GM19239 (cell line): ENCODE measurements at places on chromosomes 4 and X.

DNA sequence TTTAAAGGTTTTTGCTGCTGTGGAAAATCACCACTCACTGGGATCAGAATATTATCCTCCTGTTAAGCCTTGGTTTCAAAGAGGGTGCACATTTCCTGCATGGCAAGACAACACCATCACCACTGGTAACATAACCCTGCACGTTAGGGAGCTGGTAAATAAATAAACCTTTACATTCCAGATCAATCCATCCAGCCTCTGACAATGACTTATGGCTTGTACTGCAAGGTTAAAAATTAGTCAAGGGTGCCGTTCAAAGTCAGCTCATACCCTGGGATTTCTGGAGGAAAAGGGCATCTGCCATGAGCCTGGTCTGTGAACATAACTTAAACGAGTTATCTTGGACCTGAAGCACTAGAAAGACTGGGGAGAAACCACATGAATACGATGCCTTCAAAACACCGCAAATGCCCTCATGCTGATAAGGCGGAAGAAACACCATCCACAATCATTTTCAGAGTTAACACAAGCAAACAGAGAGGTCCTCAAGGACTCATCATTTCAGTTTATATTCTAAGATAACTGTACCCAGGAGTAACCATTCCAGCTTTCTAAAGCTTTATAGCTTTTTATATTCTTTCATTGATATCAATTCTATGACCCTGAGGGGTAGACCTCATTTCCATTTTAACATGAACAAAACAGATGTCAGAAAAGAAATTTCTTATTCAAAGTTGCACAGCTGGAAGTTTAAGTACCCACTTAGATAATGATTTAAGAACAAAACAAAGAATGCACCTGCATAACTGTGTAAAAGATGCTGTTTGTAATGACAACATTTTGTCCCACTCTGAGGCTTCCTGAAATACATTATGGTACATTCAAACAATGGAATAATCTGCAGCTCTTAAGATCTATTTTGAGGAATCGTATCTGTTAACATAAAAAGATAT is 103.1 kb downstream of the NPNT start:
- no peak for DNase-seq

DNA sequence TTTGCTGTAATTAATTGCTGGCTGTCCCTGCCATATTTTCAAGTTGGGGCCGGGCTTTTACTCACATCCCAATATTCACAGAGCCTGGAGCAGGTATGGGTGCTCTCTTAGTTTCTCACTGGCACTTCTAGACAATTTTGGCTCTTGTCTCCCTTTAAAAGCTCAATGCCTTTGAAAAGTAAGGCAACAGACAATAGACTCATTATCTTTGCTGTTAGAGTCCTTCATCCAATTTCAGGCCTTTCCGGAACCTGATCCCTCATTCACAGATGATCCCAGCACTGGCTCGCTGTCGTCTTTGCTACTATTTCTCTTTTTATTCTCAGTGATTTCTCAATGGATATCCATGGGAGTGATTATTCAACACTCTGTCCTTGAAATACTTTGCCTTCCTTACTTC is 6.7 kb downstream of the ARSJ start:
- no peak for DNase-seq

- no peak for DNase-seq
These were observed 43.4 kb upstream of the OGT start for GRCh38 chrX:71489540-71489939.

DNA sequence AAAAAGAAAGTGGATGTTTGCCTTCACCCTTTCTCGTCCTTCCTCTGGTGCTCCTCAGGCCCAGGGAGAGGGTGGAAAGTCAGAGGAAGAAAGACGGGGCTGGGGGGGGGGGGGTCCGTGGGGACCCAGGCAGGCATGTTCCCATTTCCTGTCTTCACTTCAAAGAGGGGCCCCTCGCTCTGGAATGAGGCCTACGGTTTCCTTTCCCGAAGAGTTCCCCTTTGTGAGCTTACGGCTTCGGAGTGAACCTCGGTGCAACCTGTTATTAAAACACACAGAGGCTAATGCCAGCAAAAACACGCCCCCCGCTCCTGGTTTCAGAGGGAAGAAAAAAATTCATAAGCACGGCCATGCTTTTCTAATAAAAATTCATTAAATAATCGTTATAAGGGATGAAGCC is 40.1 kb downstream of the SHOX start:
- DNase-seq = no peak

GRCh38 chr4:5701971-5702370 is 6.4 kb downstream of the EVC2 start:
- DNase-seq = no peak

DNA sequence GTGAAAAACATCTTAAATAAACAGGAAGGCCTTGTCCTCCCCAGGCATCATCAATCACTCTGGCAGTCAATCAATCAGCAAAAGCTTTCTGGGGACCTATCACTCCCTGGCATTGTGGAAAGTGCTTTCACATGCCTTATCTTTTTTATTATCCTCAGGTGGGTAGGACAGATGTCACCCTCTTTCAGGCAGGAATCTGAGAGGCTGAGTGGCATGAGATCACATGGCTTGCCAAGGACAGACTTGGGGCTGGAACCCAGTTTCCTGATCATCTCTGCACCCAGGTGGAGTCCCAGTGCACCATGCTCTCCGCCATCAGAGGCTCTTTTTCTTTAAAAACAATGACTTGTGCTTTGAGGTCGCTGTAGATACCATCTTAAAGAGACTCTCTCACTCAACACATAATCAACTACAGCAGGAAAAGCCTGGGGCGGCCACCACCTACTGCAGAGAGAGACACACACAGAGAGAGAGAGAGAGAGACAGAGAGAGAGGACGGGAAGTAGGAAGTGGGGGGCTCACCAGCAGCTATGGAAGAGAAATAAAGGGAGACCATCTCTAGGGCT is 282.7 kb downstream of the PTTG2 start:
- DNase-seq = no peak

DNA sequence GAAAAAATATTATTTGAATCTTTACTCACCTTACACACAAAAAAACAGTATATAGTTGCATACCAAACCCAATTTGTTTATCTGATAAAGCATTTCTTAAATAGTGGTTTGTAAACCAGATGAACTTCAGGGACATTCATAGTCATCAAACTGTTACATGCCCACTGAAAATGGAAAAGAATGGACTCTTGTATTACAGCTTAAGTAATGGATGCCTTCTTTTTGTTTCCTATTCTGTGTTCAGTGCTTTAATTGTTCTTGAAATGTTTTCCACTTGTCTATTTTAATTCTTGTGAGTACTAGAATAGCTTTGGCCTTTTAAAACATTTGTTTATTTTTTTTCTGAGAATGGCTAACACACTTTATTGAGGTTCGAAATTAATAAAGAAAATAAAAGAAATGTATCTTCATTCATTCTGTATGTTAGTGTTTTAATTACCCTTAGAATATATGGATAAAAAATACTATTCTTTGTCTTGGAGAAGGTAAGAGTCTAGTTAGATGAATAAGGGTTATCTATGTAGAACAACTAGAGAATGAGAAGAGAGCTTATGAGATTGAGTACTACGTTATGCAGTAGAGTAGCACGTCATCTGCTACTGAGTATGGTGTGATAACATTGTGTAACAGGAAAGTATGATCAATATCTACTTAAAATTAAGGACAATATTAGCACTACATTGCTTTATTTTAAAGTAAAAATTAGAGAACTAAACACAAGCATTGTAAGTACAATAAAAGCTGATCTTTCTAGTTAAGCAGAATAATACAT is 9.9 kb downstream of the CPEB2 start:
- DNase-seq = no peak

GRCh38 chrX:134172588-134173259 is 64.3 kb upstream of the CCDC160 start:
- no peak for DNase-seq

GRCh38 chr4:76784237-76784636 is 113.7 kb downstream of the SOWAHB start:
- no peak for DNase-seq

- DNase-seq = no peak
These were observed 22.5 kb upstream of the MYOZ2 start for GRCh38 chr4:119113033-119113655.

- no peak for DNase-seq
These were observed 98.9 kb upstream of the PDLIM3 start for GRCh38 chr4:185634066-185634652.

DNA sequence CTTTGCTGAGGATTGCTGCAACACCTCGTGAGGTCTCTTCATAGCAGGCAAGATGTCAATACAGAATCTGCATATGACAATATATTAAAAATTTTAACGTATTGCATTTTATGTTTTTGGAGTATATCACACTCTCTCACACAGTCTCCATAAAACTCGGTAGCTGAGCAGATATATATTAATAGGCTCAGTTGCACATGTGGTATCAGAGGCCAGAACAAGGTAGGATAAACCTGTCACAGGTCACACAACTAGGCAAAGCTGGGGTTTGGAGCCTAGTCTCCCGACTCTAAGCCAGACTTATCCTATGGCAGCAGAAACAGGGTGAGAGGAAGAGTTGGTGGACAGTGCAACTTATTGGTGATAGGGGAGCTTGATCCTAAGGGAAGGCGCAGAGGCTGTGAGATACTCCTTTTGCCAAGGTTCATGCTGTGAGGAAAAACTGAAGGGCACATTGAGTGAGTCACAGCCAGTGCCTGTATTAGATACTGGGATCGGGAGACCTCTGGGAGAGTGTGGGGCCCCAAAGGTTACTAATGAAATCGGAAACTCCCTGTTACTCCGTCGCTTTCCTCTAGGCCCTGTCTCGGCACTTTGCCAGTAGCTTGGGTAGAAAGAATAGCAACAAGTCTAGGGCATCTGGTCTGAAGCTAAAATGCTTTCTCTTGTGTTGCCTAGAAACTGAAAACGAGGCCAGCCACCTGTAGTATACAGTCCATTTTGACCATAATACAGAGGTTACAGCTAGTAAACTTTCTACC is 195.7 kb downstream of the ARHGAP10 start:
- DNase-seq = no peak

DNA sequence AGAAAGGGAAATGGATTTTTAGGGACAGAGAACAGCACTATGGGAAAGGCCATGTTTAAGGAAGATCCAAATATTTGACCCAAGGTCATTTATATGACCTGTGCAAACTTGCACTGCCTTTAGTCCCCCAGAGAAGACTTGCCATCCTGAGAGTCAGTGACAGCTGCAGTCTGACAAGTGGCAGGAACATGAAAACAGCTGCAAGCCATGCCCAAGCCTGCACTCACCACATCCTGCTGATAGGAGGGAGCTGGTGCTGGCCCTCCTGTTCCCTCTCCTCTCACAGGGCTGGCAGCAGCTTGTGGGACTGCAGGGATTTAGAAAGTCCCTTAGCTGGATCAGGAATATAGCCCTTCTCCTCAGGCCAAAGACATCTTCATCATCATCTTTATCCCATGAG is 187.7 kb downstream of the RAP1GDS1 start:
- no peak for DNase-seq

DNA sequence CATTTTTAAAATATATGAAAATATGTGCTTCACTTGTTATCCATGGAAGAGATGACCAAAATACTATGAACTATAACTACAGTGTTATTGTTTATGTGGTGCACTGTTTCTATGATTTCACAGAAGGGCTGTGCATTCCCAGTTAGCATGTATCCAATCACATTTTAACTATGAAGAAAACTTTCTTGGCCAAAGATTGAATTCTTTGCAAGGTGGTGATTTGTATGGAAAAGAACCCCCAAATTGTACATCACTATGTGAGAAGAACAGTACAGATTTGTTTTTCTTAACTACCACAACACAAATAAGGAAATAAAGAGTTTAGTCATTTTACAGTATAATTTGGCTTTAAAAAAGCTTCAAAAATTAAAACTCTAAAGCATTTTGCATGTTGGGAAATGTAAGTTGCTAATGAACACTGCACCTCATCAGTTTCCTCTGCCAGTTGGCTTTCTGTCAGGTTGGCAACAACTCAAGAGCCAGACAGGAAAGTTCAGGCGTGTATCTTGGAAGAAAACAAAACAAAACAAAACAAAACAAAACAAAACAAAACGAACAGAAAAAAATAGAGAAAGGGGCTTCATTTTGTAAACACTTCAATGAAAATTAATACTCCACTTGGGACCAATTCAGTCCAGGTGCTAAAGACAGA is 237.0 kb downstream of the SCFD2 start:
- DNase-seq = no peak

- no peak for DNase-seq
These were observed 94.8 kb downstream of the MAML3 start for GRCh38 chr4:140059159-140059558.
